Fibroblast of lung (primary cell): ENCODE measurements at places on chromosomes 5 and 9. TPM values are rescaled to one million over a fixed set of nuclear protein-coding genes. Genes with fewer than 3 reads are reported as not detected.

DNA sequence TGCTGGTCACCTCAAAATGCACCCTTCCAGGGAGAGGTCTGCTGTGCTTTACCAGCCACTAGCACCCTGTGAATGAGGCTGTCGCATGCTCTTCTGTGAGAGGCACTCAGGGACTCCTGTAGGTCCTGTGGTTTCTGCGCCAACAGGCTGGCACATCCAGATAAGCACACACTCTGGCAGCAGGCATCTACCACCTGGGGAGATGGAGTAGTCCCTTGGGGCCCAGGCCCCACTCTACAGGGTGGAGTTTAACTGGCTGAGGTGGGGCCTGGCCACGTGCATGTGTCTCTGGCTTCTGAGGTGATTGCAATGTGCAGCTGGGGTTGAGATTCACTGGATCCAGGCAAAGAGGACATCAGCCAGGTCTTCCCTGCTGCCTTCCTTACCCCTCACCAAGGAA lies 32.3 kb downstream of the TMEM174 start:
- H3K4me3 ChIP-seq: no peak overlapping the region
- no peaks in the 10 kb centered on the region for H3K36me3 ChIP-seq
- peaks cover 11% of the 10 kb centered on the region for H3K27me3 ChIP-seq
- no peak for DNase-seq
- no peaks in the 10 kb centered on the region for H3K4me1 ChIP-seq

DNA sequence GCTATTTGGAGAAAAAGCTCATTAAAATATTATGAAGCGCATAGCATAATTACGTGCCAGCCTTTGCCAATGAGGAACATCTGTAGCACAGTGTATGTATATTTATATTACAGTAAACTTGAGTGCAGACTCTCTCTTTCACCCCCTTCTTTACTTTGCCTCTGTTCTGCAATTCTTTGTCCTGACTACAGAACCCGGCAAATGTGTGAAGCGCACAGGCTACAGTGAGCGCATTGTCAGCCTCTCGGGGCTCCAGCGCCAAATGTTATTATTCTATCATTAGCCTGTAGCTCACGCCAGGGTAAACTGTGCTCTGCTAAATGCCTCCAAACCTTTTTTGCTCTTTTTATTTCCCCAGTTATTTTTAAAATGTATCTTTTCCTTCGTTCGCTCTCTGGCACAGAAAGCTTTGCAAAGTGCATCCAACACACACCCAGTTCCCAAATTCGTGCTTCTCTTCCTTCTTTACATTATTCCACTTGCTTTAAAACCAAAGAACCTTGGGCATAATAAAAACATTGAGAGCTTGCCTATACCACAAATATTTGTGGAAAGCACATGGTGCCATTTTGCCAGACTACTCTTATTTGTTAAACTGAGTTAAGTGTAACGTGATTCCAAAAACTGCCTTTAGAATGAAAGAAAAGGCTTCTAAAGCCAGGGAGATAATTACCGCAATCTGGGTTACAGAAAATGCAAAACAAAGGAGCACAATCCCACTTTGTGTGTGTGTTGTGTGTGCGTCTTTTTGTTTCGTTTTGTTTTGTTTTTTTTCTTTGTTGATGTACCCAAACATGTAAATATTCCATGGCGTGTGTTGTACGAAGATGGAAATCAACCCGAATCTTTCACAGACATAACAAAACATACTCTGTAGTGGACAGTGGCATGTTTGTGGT lies 164.1 kb upstream of the MPDZ start:
- peak overlapping the region; percentile 36 for H3K4me3 ChIP-seq
- no peaks in the 10 kb centered on the region for H3K36me3 ChIP-seq

GRCh38 chr5:5929291-5930020 lies 448.9 kb downstream of the MED10 start:
- no peaks in the 10 kb centered on the region for H3K36me3 ChIP-seq
- H3K27me3 ChIP-seq: no peaks in the 10 kb centered on the region
- H3K4me3 ChIP-seq: no peak overlapping the region
- no peaks in the 10 kb centered on the region for H3K4me1 ChIP-seq

The FGF1 gene
- 6.9 and 17.7 TPM in 2 replicates for polyA plus RNA-seq

The ACER2 gene
- 1.2 and 1.5 TPM in 2 replicates for polyA plus RNA-seq

The SLC6A3 gene
- polyA plus RNA-seq: not detected in 2 replicates

The FBXW5 gene
- 31.3 and 39.9 TPM in 2 replicates for polyA plus RNA-seq

The ZCCHC7 gene
- polyA plus RNA-seq: 12.4 and 15.0 TPM in 2 replicates
